ENCODE measurements at places on chromosomes 11 and 22. TPM values are rescaled to one million over a fixed set of nuclear protein-coding genes. Genes with fewer than 3 reads are reported as not detected.

Gene GAB2
- total RNA-seq, result 16.8 TPM

Gene GLYAT
- total RNA-seq, result not detected

Gene OR52E8
- total RNA-seq, result not detected

Gene CACNA1I
- total RNA-seq, result 0.11 TPM

Gene SCN2B
- total RNA-seq, result 2.7 TPM

Gene PLCB3
- 14.8 TPM for total RNA-seq

Gene FAM111B
- 25.9 TPM for total RNA-seq

Gene MPZL2
- 62.8 TPM for total RNA-seq

Gene C11orf86
- not detected for total RNA-seq

Gene DEUP1
- total RNA-seq, result 0.16 TPM

Gene PRR33
- total RNA-seq, result not detected

Gene LINC01488
- total RNA-seq, result not detected

Gene FOSL1
- not detected for total RNA-seq

Gene GP1BB
- 1.6 TPM for total RNA-seq

Gene SYT8
- 3.4 TPM for total RNA-seq

Gene PLXNB2
- 61.7 TPM for total RNA-seq

Gene HNRNPUL2
- total RNA-seq, result 25.9 TPM

Gene NXPE1
- not detected for total RNA-seq

Data from urinary bladder (tissue), 4 donors.